ENCODE measurements at places on chromosomes 13 and 19.

DNA sequence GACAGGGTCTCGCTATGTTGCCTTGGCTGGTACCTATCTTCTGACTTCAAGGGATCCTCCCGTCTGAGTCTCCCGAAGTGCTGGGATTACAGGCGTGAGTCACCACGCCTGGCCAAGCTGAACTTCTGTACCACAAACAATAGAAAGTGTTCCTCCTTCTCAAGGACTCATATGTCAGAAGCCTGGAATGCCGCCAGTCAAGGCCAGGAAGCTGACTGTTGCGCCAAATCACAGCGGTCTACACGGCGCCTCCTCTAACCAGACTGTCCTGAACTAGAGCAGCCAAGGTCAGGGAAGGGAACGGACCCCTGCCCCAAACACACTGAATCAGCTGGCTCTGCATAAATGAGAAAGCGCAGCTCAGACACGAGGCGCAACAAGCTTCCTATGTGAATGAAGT is 14.6 kb downstream of the RAB20 start:
- DNase-seq = peak; percentile 84

DNA sequence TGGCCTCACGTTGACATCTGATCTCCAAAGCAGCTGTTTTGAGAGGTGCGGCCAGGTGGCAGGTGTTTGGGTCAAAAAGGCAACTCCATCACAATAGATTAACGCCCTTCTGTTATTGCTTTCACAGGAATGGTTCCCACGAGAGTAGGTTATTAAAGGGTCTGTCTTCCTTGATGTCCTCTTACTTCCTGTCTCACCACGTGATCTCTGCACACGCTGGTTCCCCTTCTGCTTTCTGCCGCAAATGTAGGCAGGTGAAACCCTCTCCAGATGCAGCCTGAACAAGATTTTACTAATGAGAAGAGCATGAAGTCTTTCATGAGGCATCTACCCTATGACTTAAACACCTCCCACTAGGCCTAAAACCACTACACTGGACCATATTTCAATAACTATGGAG is 22.8 kb upstream of the ZNF564 start:
- DNase-seq = no peak

DNA sequence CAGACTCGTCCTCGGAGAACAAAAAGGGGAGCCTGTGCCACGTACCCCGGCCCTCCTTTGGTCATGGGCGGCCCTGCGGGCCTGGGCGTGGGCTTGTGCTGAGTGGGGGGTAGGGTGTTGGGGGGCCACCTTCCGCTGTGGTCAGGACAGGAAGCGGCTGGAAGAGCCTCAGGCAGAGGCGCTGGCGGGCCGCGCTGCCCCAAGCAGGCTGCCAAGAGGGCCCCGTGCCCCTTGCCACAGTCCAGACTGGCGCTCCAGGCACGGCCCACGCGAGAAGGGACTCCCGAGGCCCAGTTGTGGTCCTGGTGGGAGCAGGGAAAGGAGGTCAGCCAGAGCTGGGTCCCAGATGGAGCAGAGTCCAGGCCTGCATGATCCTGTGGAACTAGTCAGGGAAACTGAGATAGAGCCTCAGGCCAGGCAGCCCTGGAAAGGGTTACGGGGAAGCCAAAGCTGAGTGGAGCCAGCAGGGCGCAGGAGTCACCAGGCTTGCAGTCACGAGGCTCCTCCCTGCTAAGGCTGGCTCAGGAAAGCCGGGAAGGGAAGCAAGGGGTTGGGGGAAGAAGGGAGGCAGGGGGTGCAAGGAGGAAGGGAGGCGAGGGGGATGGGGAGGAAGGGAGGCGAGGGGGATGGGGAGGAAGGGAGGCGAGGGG is 135.0 kb downstream of the CRYL1 start:
- DNase-seq = no peak

- no peak for DNase-seq
These were observed 70.1 kb downstream of the COL4A1 start for GRCh38 chr13:110236831-110237261.

DNA sequence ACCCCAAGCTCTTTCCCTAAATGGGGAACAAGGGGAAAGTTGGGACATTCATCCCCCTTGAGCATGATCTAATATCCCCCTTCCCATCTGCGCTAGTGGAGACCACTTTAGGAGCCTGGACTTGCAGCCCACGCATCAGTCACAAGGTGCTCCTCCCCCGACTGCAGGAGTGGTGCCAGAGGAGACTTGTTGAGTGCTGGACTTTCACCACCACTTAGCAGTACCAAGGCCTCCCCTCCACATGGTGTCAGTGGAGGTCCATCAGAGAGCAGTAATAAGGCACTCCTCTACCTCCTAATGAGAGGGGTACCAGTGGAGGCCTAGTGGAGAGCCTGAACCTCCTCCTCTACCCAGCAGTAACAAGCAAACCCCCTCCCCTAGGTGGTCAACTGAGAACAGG is 22.5 kb downstream of the CAB39L start:
- DNase-seq = no peak

DNA sequence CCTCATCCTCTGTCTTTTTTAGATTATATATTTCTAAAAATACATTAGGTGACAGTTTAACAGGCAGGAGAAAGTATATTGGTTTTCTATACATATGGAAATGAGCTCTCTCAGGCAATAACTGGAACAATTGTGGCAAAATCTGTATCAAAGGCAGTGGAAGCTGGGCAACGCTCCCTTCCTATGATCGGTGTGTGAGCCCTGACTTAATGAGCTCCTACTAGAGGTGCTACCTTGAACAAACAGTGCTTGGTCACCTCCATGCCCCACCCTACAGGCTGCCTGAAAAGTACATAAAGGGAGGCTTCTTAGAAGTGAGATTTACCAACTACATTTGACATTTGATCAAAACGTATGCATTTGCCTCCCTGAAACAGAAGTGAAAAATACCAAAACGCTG is 185.3 kb downstream of the EFNB2 start:
- DNase-seq = no peak

GRCh38 chr13:48165063-48165462 is 67.9 kb upstream of the ITM2B start:
- no peak for DNase-seq
